ENCODE measurements at places on chromosomes 4 and X. TPM values are rescaled to one million over a fixed set of nuclear protein-coding genes. Genes with fewer than 3 reads are reported as not detected.

DNA sequence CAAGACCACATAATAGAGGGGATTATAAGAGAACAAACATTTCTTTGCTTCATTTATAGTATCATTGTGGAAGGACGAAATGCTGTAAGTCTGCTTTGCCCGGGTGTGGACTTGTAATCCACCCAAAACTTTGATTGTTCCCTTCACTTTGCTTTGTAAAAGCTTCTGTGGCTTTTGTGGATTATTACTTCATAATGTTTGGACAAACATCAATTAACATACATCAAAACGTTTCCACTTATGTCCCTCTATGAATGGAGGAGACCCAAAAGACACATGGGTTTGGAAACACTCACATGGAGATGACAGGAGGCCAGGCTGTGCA is 415.4 kb downstream of the SPRY1 start:
- no peak overlapping the region for H3K4me3 ChIP-seq
- no peaks in the 10 kb centered on the region for H3K4me1 ChIP-seq
- H3K27ac ChIP-seq: no peak overlapping the region
- no peak for DNase-seq

Gene FAM241A
- total RNA-seq: 2.2 TPM

DNA sequence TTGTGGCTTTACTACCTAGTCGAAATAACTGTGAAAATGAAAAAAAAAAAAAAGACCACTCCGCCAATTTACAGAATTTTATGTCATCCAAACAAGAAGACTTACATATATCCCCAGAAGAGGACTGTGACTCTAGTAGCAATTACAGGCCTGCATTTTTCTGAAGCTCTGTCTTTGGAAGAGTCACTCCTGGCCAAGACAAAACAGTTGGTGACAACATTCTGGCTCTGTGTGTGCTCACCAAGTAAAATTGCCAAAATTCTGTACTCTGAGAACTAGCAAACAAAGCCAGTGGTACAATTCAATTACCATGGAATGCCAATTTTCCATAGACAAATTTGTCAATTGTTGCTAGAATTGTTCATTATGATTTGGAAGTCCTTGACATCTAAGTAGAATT is 311.1 kb downstream of the PDGFC start:
- no peak overlapping the region for H3K4me3 ChIP-seq
- H3K27ac ChIP-seq: no peak overlapping the region
- no peak for DNase-seq
- H3K36me3 ChIP-seq: no peaks in the 10 kb centered on the region
- no peaks in the 10 kb centered on the region for H3K27me3 ChIP-seq
- no peaks in the 10 kb centered on the region for H3K4me1 ChIP-seq

DNA sequence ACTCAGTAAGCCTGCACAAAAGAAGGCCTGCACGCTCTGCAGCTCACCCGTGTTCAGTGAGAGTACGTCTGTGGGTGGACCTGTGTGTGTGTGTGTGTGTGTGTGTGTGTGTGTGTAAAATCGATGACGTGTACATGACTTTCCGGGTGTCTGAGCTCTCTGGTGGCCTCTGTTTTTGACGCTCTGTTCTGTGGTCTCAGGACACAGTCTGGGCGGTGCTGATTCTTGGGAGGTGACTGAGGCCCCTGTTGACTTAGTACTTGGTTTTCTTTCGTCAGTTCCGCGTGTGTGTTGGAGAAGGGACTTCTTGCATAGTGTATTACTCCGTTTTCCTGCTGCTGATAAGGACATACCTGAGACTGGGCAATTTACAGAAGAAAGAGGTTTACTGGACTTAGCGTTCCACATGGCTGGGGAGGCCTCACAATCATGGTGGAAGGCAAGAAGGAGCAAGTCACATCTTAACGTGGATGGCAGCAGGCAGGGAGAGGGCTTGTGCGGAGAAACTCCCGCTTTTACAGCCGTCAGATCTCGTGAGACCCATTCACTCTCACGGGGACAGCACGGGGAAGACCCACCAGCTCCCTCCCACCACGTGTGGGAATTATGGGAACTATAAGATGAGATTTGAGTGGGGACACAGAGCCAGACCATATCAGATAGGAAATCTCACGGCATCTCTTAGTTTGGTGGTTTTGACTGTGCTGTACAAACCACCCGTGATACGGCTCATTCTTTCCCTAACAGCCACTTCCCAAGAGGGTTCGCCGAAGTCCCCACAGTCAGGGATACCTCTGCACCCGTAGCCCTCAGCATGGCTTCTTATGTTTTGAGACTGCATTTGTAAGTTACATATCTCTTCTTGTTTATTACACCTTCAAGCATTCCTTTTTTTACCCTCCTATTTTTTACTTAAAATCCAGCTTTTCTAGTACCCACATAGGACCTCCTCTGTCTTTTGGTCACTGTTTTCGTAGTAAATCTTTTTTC is 24.5 kb downstream of the UVSSA start:
- H3K4me3 ChIP-seq: no peak overlapping the region
- H3K27ac ChIP-seq: no peak overlapping the region
- DNase-seq: no peak

DNA sequence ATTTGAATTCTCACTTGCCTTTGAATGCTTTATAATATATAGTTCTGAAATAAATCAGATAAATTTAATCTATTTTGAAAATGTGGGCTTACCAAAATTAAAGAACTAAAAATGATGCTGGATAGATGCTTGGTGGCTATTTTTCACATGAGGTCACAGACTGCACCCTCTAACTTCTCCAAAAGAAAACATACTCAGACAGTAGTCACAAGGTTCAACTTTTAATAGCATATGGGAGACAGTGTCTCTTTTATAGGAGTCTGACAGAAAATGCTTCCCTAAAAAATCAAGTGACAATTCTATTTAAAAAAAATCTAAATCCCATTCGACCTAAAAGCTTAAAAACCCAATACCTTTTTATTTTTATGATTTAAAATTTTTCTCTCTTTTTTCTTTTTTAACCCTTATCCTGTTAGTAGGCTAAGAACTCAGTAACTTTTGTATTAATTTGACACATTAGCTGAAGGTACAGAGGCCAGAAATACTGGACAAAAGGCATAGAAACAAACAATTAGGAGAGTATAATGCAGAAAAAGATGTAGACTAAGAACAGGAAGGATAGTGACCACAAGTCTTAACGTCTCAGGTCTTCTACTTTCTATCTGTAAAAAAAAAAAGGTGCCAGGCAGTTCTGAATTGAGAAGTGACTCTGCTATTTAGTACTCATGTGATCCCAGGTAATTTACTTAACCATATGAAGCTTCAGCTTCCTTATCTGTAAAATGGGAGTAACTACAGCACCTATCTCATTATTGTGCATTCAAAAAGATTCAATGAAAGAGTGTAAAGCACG is 7.6 kb downstream of the TIGD4 start:
- peaks cover 5% of the 10 kb centered on the region for H3K4me1 ChIP-seq
- no peak overlapping the region for H3K4me3 ChIP-seq
- H3K27ac ChIP-seq: no peak overlapping the region
- no peaks in the 10 kb centered on the region for H3K27me3 ChIP-seq
- H3K36me3 ChIP-seq: no peaks in the 10 kb centered on the region
- no peak for DNase-seq

GRCh38 chrX:123600181-123600580 is 132.7 kb downstream of the THOC2 start:
- H3K27me3 ChIP-seq: no peaks in the 10 kb centered on the region
- no peak overlapping the region for H3K27ac ChIP-seq
- H3K4me3 ChIP-seq: no peak overlapping the region
- DNase-seq: no peak
- no peaks in the 10 kb centered on the region for H3K36me3 ChIP-seq

DNA sequence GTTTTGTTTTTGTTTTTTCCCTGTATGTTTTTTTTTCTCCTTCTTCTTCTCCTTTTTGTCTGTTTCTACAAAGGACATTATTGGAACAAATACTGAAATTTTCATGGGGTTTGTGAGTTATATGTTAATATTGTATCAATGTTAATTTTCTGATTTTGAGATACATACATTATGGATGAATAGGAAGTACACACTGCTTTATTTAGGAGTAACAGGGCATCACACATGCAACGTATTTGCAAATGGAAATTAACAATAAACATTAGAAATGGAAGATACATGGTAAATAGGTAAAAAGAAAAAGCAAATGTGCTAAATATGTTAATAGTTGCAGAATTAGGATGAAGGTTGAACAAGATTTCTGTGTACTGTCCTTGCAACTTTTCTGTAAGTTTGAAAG is 477.2 kb upstream of the INTU start:
- no peaks in the 10 kb centered on the region for H3K27me3 ChIP-seq
- no peak overlapping the region for H3K27ac ChIP-seq
- DNase-seq: no peak
- no peak overlapping the region for H3K4me3 ChIP-seq
- H3K36me3 ChIP-seq: no peaks in the 10 kb centered on the region

Gene DMRTC1
- not detected for total RNA-seq

GRCh38 chr4:153222707-153223426 is 18.6 kb downstream of the TRIM2 start:
- H3K4me3 ChIP-seq: peak overlapping the region; percentile 58
- no peak for DNase-seq
- H3K27ac ChIP-seq: no peak overlapping the region
- no peaks in the 10 kb centered on the region for H3K36me3 ChIP-seq

Gene ANAPC4
- 28.2 TPM for total RNA-seq

- H3K27ac ChIP-seq: no peak overlapping the region
- DNase-seq: no peak
- H3K4me1 ChIP-seq: peaks cover 38% of the 10 kb centered on the region
- H3K27me3 ChIP-seq: no peaks in the 10 kb centered on the region
Observed at GRCh38 chr4:184451726-184452125, 22.6 kb downstream of the IRF2 start.

DNA sequence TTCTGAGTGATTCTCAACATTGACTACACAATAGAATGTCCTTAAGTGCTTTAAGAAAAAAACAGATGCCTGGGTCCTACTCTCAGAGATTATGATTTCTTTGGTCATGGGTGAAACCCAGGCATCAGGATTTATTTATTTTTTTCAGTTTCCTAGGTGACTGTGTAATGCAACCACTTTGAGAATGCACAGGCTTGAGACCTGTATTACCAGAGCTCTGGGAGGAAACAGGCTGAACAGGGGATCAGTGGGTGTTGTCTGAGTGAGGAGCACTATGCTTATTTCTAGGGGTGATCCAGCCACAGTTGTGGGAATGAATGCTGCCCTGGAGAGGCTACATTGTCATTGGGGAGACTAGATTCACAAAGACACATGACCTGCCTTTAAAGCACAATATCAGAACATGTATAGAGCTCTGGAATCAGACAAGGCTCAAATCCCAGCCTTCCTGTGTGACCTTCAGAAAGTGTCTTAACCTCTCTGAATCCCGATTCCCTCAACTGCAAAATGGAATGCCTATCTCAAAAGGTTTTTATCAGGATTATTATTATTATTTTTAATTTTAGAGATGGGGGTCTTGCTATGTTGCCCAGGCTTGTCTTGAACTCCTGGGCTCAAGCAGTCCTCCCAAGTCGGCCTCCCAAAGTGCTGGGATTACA is 61.6 kb upstream of the PRPS1 start:
- no peak overlapping the region for H3K27ac ChIP-seq
- H3K4me3 ChIP-seq: no peak overlapping the region
- H3K36me3 ChIP-seq: no peaks in the 10 kb centered on the region
- H3K4me1 ChIP-seq: no peaks in the 10 kb centered on the region

Gene ATP2B3
- not detected for total RNA-seq

Gene BRS3
- total RNA-seq: not detected

Gene EGF
- total RNA-seq: 0.23 TPM

- H3K27me3 ChIP-seq: no peaks in the 10 kb centered on the region
- peaks cover 28% of the 10 kb centered on the region for H3K4me1 ChIP-seq
- H3K27ac ChIP-seq: no peak overlapping the region
- H3K4me3 ChIP-seq: no peak overlapping the region
- H3K36me3 ChIP-seq: no peaks in the 10 kb centered on the region
Observed at GRCh38 chr4:147842573-147842972, 110.7 kb downstream of the ARHGAP10 start.

- no peaks in the 10 kb centered on the region for H3K4me1 ChIP-seq
- no peak overlapping the region for H3K4me3 ChIP-seq
- no peak for DNase-seq
- H3K27me3 ChIP-seq: no peaks in the 10 kb centered on the region
- H3K27ac ChIP-seq: no peak overlapping the region
- H3K36me3 ChIP-seq: no peaks in the 10 kb centered on the region
Observed at GRCh38 chr4:84001876-84002569, 466.1 kb downstream of the GPAT3 start.

DNA sequence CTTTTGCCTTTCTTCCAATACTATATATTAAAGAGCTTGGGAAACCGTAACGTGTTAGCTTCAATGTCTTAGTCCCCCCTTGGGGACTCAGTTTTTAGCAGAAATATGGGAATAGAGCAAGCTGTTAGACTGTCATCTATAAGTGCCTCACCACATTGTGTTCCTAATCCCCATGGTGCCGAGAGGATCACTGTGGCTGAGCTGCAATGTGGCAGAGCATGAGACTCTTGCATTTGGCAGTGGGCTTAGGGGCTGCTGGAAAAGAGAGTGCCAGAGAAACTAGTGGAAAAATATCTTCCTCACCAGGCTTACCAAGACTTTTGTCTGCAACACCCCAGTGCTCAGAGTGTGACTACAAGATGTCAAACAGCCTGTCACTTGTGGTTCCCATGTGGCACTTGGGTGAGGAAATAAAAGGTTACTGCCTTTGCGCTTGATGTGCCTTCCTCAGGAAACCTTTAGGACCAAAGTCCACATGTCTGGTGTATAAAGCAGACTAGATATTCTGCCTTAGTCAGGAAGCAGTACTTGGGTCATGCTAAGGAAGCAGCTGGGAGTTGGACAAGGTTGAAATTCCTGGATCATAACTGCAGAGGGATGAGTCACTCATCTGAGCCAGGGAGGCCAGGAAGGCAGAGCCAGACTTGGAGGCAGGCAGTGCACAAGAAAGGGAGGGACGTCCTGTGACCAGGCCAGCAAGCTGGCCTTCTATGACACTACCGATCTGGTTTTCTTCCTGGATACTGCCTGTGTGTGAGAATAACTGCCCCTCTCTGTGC is 9.7 kb upstream of the MAGEA4 start:
- no peak overlapping the region for H3K27ac ChIP-seq
- H3K27me3 ChIP-seq: no peaks in the 10 kb centered on the region
- H3K4me3 ChIP-seq: no peak overlapping the region
- no peak for DNase-seq

Gene FRMD7
- not detected for total RNA-seq

- H3K4me3 ChIP-seq: no peak overlapping the region
- no peak overlapping the region for H3K27ac ChIP-seq
- no peak for DNase-seq
- no peaks in the 10 kb centered on the region for H3K27me3 ChIP-seq
- H3K36me3 ChIP-seq: no peaks in the 10 kb centered on the region
Observed at GRCh38 chr4:168713253-168713652, 216.4 kb downstream of the PALLD start.

Gene GRPR
- total RNA-seq: 0.51 TPM

DNA sequence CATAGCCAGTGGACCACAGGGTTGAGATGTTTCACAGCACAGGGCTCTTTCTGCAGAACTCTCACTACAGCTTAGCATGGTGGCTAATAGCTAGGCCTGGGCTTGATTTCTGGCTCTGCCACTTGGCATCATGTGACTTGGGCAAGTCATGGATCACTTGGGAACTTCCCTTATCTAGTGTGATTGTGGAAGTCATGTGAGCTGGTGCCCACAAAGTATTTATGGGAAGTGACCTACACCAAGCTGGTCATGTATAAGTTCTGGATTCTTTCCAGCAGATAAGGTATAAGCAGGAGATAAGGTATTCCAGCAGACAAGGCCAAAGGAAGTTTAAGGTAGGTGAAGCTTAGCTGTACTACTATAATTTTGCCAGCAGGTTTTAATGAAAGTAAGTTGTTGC is 61.0 kb downstream of the REELD1 start:
- no peaks in the 10 kb centered on the region for H3K36me3 ChIP-seq
- H3K4me1 ChIP-seq: peaks cover 54% of the 10 kb centered on the region
- peak overlapping the region; percentile 81 for H3K27ac ChIP-seq
- no peaks in the 10 kb centered on the region for H3K27me3 ChIP-seq
- peak overlapping the region; percentile 25 for H3K4me3 ChIP-seq
- no peak for DNase-seq

Gene ADH1C
- 0.54 TPM for total RNA-seq

Gene KLHL13
- 13.5 TPM for total RNA-seq

All from GM12878 (cell line).